Head of caudate nucleus (tissue), 42 donors: ENCODE measurements at places on chromosomes 3 and 15.

GRCh38 chr15:69735121-69735520 is 282.5 kb downstream of the RPLP1 start:
- no peak for DNase-seq

GRCh38 chr15:84819791-84820190 is 2.6 kb downstream of the ALPK3 start:
- no peak for DNase-seq

DNA sequence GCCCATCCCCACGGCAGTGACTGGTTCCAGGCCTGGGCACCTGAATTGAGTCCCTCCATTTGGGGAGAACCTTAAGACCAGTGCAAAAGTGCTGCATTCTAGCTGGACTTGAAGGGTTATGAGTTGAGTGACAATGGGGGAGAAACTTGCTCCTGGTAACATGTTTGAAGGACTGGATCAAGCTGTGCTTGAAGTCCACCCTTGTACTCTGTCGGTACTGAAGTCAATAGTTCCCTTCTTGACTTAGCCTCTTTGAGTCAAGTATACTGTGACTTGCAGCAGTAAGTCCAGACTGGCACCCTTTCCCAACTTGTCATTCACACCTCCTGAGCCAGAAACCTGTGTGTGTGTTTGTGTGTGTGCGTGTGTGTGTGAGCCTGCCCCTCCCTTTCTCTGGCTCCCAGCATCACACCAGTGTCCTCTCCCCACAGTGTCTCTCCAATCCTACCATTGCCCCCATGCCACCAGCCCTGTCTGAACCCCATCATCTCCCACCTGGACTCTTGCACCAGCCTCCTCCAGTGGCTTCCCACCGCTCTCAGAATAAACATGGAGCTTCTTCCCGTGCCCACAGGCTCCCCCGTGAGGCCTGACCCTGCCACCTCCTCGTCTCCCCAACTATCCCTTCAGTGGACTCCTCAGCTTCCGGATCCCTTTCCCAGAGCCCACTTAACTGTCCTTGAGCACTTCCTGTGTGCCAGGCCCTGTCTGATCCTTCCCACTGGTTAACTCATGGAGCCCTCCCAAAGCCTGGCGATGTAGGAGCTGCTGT is 10.2 kb upstream of the FBLN2 start:
- DNase-seq: no peak

- no peak for DNase-seq
These were observed 28.9 kb downstream of the PRICKLE2 start for GRCh38 chr3:64196236-64196929.

GRCh38 chr3:29597376-29598008 is 316.6 kb downstream of the RBMS3 start:
- DNase-seq: no peak

DNA sequence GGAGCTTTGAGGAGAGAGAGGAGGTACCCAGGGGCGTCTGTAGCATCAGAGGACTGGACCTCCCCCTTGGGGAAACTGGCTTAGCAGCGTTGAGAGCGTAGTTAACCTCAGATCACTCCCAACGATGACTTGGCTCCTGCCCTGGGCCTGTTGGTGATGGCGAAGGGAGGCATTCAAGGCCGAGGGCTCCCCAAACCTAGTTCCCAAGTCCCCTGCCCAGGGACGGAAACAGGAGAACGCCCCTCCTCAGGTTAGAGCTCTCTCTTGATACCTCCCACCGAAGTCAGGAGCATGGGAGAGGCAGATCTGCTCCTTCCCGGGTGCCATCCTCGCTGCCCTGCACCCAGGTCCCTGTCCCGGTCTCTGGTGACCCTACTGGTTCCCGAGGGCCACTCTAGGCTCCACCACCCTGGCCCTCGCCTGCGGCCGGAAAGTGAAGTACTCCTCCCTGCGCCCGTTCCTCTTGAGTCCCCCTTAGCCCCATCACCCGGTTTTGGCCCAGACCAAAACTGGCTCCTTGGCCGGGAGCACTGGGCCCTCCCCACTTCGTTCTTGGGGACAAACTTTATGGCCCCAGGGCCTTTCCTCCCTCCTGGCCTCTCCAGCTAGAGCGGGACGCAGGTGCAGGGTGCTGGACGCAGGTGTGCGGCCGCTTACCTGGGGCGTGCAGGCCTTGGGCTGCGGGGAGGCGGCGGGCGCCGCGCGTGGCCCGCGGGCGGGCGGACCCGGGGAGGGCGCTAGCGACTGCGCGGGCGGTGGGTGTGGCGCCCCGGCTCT is 2.6 kb upstream of the SKOR1 start:
- DNase-seq: no peak
